Vein endothelial cell (primary cell): ENCODE measurements at places on chromosomes 1 and 21. TPM values are rescaled to one million over a fixed set of nuclear protein-coding genes. Genes with fewer than 3 reads are reported as not detected.

The ARF1 gene
- total RNA-seq = 349 and 404 TPM in 2 replicates

The NR5A2 gene
- 3.6 and 21.3 TPM in 2 replicates for total RNA-seq

The UTS2 gene
- total RNA-seq = not detected in 2 replicates

The PDE9A gene
- 0.96 and 1.6 TPM in 2 replicates for total RNA-seq

The RGS4 gene
- 371 and 374 TPM in 2 replicates for total RNA-seq

The C1orf87 gene
- not detected in 2 replicates for total RNA-seq

The VSIG8 gene
- total RNA-seq = not detected in 2 replicates

The PRDM15 gene
- 5.6 and 6.5 TPM in 2 replicates for total RNA-seq

The CYP4B1 gene
- total RNA-seq = not detected in 2 replicates

The DPT gene
- not detected in 2 replicates for total RNA-seq

The DDAH1 gene
- total RNA-seq = 63.7 and 74.5 TPM in 2 replicates

The MX2 gene
- total RNA-seq = 0.19 and 0.98 TPM in 2 replicates

The TOMM20 gene
- total RNA-seq = 101 and 110 TPM in 2 replicates
